Stimulated activated CD4-positive, alpha-beta T cell treated with anti-CD3 and anti-CD28 coated beads, TNF-alpha, amount 100 ng/mL, for 24 hours (primary cell): ENCODE measurements at places on chromosomes 1 and 21.

GRCh38 chr1:111770916-111771315 lies 15.2 kb downstream of the DDX20 start:
- no peak for DNase-seq

GRCh38 chr1:223425550-223425949 lies 32.3 kb downstream of the CCDC185 start:
- no peak for DNase-seq

DNA sequence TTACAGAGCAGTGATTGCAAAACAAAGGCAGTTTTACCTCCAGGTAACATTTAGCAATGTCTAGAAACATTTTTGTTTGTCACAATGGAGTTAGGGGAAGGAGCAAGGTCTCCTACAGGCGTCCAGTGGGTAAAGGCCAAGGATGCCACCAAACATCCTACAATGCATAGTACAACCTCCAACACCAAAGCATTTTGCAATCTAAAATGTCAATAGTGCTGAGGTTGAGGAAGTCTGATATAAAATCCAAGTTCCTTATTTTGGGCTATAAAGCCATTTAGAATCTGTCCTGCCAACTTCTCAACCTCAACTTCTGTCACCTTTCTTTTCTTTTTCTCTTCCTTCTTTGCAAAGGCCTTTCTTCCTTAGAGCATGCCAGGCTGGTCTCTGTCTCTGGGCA lies 111.2 kb downstream of the FASLG start:
- DNase-seq: no peak

DNA sequence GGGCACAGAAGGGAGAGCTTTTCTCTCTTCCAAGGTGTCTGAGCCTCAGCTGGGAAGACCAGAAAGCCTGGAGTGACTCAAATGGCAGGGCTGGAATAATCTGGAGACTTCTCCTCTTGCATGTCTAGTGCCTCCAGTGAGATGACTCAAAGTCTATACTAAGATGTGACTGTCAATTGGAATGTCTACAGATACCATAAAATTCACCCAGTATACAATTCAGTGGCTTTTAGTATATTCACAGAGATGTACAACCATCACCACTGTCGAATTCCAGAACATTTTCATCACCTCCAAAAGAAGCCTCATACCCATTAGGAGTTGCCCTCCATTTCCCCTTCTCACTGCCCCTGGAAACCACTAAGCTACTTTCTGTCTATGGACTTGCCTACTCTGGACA lies 47.9 kb upstream of the CNN3 start:
- DNase-seq: no peak

DNA sequence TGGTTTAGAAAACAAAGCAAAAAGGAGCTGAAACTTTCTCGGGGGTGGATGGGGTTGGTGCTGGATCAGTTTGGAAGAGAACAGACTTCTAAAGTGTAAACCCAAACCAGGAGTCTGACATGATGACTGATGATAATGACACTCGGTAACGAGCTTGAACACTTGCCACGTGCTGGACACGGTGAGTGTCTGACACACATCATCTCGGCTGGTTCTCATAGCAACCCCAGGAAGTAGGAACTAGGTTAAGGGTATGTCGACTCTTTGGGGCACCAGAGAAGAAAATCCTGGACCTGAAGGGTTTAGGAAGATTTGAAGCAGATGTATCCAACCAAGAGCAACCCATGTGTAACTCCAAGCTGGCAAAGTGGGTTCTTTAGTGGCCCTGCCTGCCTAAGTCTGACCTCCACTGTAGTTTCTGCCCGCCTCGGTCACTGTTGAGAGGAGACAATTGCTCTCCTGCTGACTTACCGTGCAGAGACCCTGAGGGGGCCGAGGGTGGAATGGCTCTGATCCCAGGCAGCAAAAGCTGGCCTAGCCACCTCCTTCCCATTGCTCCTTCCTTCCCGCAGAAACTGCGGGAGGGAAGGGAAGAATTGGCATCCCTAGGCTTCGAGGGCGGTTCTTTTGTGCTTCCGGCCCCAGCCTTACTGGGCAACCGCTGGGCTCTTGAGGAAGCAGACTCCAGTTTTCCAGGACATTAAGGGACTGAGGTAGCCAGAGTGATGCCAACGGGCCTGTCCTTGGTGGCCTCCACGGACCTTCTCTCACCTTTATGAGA lies 156.0 kb downstream of the TOMM20 start:
- no peak for DNase-seq

GRCh38 chr1:93016171-93016570 lies 54.9 kb upstream of the DIPK1A start:
- DNase-seq: no peak

GRCh38 chr21:19463966-19464365 lies 1060.4 kb upstream of the TMPRSS15 start:
- no peak for DNase-seq

DNA sequence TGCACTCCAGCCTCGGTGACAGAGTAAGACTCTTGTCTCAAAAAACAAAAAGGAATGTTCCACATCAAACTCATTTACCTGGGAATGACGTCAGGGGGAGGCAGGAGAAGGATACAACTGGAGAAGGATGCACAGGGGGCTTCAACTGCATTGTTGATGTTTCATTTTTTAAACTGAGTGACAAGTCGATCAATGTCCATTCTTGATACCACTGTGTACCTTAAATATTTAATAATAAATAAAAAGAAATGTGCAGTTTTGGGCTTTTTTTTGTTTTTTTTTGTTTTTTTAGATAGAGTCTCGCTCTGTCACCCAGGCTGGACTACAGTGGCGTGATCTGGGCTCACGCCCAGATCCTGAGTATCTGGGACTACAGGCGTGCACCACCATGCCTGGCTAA lies 35.8 kb downstream of the PLEKHO1 start:
- DNase-seq: no peak
